ENCODE measurements at places on chromosomes 2 and 18.

- no peak for DNase-seq
These were observed 326.2 kb downstream of the PDE11A start for GRCh38 chr2:177746358-177746757.

DNA sequence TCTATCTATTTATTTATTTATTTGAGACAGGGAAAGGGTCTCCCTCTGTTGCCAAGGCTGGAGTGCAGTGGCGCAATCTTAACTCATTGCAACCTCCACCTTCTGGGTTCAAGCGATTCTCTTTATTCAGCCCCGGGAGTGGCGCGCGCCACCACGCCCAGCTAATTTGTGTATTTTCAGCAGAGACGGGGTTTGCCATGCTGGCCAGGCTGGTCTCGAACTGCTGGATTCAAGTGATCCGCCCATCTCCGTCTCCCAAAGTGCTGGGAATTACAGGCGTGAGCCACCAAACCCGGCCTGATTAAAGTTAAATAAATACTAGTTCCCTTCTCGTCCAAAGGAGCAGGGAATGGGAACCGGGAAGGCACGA, 4.2 kb upstream of the CTDSP1 start:
- no peak for DNase-seq

DNA sequence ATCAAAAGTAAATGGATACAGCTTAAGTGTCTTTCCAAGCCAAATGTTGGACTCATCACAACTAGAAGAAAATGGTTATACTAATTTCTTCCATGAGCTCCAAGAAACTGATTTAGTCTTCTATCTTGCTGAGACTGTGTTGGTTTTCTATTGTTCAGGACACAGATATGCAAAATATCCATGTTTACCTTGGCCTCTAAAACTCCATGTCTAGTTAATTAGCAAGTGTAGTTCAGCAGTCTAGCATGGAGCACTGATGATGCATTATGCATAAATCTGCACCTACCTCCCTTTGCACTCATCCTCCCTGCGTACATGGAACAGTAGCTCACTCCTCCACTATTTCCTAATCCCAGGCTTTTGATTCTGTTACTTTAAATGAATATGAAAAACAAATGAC, 731.4 kb upstream of the CHAC2 start:
- DNase-seq, result no peak

- DNase-seq, result no peak
These were observed 86.3 kb downstream of the MAIP1 start for GRCh38 chr2:200041639-200042038.

- DNase-seq, result no peak
These were observed 152.0 kb downstream of the INSIG2 start for GRCh38 chr2:118240276-118240675.
